Activated T-cell treated with anti-CD3 and anti-CD28 coated beads for 4 hours (primary cell): ENCODE measurements at places on chromosomes 2 and 18.

DNA sequence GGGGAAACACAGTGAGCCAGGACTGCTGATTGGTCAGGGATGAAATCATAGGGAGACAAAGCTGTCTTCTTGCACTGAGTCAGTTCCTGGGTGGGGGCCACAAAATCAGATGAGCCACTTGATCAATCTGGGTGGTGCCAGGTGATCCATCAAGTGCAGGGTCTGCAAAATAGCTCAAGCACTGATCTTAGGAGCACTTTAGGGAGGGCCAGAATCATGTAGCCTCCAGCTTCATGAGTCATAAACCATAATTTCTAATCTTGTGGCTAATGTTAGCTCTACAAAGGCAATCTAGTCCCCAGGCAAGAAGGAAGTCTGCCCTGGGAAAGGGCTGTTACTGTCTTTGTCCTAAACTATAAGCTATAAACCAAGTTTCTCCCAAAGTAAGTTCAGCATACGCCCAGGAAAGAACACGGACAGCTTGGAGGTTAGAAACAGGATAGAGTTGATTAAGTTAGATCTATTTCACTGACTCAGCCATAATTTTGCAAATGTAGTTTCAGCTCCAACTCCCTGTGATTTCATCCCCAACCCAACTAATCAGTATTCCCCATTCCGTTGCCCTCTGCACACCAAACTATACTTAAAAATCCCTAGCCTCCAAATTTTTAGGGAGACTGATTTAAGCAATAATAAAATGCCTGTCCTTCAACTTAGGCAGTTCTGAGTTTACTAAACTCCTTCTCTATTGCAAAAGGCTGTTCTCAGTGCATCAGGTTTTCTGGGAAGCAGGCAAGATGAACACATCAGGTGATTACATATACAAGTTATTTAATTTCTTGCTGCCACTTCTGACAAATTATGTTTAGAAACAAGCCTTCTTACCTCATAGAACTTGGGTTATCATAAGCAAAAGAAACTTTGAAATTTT lies 226.9 kb upstream of the SPOPL start:
- no peak for DNase-seq

GRCh38 chr2:170201275-170201674 lies 23.3 kb downstream of the MYO3B start:
- DNase-seq: no peak

DNA sequence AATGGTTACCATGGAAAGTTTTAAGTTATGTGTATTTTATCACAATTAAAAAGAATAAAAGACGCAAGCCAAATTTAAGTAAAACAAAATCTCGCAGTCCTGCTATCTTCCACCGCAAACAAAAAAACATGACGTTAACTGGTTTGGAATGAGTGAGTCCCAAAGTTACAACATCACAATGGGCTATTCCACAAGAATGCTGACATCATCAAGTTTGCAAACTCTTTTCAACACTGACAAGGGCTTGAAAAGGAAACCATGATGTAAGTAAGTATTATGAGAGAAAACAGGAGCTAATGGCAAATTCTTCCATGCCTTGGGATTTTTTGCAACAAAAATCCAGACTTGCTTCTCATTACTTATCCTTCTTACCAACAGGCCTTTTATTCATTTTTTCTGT lies 31.1 kb downstream of the SIGLEC15 start:
- no peak for DNase-seq

DNA sequence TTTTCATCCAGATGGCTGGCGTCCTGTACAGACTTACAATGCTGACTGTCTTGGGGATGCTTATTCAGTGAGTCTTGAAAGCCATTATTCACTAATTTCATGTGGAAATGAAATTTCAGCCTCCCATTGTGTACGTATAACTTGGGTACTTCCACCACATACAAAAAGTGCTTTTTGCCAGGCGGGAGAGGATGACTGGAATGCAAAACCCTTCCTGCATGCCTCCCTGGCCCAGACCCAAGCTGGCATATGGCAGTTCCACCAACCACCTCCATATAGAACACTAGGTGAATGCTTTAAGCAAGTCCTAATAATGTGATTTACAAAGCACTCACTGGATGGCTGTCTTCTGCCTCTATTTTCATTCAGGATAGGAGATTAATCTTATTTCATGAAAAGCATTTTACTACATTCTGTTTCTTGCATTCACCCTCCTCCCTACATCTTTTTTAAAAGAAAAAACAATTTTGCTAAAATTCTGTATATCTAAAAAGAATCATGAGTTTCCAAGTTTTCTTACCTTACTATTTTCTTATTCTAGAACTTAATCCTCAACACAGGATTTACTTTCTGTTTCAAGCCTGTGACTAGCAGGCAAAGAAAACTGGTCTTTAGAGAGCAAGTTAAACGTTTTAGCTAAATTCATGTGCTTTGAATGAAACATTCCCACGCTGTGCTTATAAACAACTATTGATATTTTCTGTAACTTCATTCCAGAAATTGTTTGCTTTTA lies 327.6 kb downstream of the NCKAP5 start:
- no peak for DNase-seq

DNA sequence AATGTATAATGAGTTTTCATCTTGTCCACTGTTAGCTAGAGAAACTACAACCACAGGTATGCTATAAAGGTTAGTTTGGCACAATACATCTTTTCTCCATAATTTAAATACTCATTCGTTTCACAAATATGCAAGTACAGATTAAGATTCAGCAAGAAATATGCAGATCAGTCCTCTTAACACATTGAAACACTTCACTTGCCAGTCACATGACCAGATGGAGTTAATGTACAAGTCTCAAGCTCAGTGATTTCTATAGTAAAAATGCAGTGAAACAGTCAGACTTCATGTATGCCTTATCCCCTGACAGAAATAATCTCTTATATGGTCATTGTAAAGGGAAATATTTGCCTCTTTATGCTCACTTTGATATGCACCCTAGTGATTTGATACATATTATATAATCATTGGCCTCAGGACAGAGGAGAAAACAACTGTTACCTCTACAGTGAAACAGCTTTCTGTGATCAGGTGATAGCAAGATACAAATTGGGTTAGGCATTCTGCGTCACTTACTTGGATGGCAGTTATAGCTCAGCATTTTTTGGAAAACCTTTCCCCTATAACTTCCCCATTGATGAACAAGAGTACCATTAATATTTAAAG lies 104.6 kb downstream of the TCF4 start:
- no peak for DNase-seq

DNA sequence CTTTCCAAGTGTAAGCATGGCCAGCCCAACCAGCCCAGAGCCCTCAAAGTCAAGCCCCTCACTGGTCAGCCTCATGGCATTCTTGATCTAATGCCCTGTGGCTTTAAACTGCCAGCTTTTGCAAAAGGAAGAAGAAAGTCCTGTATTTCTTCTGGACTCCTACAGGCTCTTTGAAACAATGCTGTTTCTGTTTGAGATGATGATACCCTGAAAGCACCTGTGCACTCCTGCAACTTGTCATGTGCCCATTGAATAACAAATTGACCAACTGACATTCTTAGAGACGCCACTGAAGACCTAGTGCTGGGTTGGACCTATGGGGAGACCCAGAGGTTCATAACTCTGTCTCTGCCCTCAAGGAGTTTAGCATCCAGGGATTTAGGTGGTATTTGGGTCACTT lies 82.0 kb upstream of the MSH2 start:
- DNase-seq: no peak

DNA sequence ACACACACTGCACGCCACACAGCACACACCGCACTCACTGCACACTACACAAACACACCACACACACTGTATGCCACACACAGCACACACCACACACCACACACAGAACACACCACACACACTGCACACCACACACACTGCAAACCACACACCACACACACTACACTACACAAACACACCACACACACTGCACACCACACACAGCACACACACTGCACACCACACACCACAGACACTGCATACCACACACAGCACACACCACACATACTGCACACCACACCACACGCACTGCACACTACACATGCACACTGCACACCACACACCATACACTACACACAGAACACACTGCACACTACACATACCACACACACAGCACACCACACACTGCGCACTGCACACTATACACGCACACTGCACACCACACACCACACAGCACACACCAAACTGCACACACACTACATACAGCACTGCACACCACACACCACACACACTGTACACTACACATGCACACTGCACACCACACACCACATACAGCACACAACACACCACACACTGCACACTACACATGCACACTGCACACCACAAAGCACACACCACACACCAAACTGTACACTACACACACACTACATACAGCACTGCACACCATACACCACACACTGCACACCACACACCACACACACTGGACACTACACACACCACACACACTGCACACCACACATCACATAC lies 59.6 kb downstream of the ASB1 start:
- no peak for DNase-seq

DNA sequence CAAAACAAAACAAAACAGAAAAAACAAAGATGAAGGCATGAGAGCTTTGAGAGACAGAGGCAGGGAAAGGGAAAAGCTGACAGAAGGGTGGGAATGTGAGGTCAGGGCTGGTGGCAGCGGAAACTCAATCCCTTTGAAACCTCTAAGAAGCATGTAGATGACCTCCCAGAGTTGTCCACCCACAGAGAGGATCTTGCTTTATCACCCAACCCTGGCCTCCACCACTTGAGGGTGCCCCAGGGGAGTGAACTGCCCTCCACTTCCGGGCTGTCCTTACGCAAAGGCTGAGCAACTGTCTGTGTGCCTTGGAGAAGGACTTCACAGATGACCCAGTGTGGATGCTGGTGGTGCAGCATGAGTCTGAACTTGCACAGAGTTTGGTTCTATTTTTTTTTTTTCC lies 26.7 kb downstream of the PDCL3 start:
- DNase-seq: no peak

DNA sequence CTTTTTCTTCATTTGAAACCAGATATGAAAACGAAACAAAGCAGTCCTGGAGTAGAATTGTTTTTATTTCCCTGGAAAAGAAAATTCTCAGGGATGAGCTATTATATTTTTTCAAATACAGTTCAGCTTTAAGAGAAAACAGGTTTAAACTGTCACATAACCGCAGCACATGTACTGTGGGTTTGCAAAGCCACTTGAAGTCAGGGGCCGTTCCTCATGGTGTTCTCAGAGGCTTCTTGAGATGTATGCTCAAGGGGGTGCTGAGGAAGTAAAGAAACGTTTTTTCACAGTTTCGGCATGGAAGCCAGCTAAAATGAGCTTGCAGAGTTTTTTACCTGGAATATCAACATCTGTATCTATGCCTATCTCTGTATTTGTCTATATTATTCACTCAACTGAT lies 225.3 kb downstream of the MC4R start:
- DNase-seq: no peak

DNA sequence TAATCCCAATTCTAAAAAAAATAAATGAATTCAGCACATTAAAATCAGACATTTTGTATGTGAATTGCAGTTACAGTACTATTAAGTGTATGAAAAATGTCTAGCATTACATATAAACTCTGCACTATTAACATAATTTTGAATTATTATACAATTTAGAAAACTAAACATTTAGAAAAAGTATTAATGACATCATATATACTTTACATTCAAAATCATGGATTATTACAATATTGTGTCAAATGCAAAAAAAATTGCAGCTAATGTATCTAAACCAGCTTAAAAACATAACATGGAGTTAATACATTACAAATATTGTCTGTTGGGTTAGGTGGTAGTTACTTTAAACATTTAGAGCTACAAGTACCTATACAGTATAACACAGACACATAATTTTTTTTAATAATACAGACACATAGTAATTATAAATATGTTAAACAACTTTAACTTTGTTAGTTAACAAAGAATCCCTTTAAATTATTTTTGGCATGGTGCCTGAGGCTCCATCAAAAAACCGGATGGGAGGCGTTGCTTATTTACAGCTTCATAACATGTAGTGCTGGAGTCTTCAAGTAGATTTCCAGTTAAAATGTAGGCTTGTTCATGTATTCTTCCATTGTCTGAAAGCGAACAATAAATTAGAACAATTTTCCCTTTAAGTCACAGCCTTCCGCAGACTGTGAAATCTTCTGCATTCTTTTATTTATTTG lies 79.1 kb downstream of the AP1S3 start:
- no peak for DNase-seq

DNA sequence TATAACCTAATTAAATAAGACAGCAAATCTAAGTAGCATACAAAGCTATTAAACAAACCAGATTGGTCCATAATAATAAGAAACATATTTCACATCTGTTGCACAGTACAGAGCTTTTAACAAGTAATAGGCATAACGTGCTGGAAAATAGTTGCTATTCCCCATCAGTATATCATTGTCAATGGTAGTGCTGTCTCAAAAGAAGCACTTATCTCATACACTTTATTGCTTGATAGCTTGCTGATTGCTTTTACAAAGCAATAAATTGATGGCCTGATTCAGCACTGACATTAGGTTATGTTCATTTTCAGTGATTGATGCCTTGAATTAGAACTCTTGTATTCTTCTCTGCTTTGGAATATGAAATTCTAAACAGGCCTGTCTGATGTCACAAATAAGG lies 641.7 kb downstream of the CBLN2 start:
- DNase-seq: no peak

DNA sequence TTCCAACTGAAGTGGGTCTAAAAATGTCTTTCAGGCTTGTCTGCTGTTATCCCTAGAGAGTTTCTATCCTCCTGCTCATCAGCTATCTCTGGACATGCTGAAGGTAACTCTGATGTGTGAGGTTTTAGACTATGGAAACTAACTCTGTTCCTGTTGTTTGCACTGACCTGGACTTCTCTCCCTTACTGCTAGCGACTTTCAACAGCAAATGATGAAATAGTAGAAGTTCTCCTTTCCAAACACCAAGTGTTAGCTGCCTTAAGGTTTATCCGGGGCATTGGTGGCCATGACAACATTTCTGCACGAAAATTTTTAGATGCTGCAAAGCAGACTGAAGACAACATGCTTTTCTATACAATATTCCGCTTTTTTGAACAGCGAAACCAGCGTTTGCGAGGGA lies 26.9 kb downstream of the RMC1 start:
- DNase-seq: no peak

GRCh38 chr2:73013936-73014335 lies 57.6 kb downstream of the SFXN5 start:
- no peak for DNase-seq

- no peak for DNase-seq
These were observed 113.5 kb upstream of the ETAA1 start for GRCh38 chr2:67283641-67284040.

DNA sequence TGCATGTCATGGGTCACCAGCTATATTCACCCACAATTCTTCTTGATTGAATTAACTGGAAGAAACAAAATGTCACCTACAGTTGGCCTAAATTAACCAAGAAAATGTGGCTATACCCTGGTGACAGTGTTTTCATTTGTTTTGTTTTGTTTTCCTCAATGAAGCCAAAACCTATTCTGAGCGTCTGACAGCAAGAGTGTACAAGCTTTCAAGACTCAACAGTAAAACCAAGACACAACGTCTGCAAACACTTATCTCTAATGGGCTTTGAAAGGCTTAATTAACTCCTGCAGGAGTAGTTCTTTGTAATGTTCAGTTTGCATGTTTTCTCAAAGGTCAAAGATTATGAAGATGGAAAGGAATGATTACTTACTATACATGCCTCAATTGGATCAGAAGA lies 827.6 kb upstream of the KLHL29 start:
- no peak for DNase-seq

GRCh38 chr2:119367472-119368099 lies 809 bp downstream of the DBI start:
- no peak for DNase-seq

GRCh38 chr18:64330161-64330560 lies 181.3 kb upstream of the LINC00305 start:
- no peak for DNase-seq

GRCh38 chr2:1162768-1163584 lies 212.3 kb downstream of the SNTG2 start:
- peak; percentile 28 for DNase-seq
